ENCODE measurements at places on chromosomes 16 and 17.
A peak's percentile ranks its signal among the peaks of the same experiment; 100 is the strongest.

GRCh38 chr17:44602970-44603369 is 45.7 kb downstream of the FZD2 start:
- DNase-seq, result no peak

GRCh38 chr16:28196387-28196987 is 15.3 kb downstream of the XPO6 start:
- no peak for DNase-seq

- no peak for DNase-seq
Measured at GRCh38 chr16:54060599-54061421, 225.8 kb downstream of the IRX3 start.

DNA sequence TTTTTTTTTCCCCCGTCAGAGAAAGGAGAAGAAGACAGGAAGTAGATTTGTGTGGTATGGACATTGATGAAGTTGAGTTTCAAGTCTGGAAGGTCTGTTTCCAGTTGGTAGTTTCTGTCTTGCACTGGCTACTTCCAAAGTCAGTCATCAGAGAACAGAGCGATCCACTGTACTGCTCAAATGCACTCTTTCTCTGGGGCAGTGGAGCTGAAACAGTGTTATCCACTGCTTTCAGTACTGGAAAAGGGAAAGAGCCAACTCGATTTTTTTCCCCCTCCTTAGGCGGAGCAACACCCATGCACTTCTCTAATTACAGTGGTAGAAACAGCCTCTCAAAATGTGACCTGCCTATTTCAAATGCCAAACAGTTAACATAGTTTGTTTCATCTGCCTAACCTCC is 7.4 kb downstream of the PRKCA start:
- no peak for DNase-seq

GRCh38 chr17:56203430-56203829 is 50.2 kb downstream of the ANKFN1 start:
- no peak for DNase-seq

DNA sequence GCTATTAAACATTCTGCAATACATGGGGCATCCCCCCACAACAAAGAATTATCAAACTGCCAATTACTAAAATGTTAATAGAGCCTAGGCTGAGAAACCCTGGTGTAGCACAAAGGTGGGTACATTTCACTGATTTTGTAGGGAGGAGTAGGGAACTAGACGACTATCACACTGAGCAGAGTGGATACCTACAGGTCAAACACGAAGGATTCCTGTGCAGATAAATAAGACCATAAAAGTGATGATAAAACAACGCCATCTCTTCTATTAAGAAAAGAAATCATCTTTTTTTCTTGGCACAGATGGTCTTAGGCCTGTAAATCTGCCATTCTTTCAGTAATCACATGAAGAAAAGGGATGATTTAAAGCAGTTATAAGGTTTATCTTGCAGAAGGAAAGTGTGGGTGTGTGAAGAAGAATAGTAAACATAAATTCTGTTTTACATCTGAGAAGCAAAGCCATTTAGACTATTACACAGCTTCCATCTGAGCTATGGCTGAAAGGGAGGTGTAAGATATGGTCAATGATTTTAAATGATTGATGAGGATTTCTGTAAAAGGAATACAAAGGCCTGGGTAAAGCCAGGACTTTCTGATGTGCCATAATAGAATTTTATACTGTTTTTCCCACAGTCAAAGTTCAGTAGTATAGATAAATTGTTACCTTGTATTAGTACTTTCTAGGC is 429.4 kb upstream of the GOT2 start:
- DNase-seq, result no peak

- DNase-seq, result peak; percentile 36
Measured at GRCh38 chr17:32998111-32998886, 6.7 kb downstream of the SPACA3 start.

GRCh38 chr16:10663744-10664143 is 31.0 kb downstream of the TEKT5 start:
- no peak for DNase-seq

DNA sequence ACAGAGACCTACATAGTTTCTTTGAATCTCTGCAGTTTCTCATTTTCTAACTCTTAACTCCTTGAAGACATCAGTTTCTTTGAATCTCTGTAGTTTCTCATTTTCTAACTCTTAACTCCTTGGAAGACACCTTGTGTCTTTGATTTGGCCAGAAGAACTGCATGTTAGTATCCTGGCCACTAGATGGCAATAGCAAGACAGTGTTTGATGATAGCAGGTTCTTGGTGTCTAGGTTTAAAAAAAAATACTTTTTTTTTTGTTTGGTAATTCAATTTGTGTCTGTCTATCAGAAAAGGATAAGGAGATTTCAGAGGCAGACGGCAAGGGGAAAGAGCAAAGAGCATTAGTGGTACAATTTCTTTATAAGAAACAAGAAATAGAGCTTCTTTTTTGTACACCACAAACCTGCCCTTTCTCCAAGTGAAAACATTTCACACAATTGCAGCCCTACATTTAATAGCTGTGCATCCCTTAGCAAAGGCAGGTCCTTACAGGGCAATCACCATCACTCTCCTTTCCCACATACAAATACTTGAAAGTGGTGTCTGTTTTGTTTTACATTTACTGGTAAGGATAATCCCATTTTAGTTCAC is 1324.9 kb upstream of the CDH8 start:
- DNase-seq, result no peak

DNA sequence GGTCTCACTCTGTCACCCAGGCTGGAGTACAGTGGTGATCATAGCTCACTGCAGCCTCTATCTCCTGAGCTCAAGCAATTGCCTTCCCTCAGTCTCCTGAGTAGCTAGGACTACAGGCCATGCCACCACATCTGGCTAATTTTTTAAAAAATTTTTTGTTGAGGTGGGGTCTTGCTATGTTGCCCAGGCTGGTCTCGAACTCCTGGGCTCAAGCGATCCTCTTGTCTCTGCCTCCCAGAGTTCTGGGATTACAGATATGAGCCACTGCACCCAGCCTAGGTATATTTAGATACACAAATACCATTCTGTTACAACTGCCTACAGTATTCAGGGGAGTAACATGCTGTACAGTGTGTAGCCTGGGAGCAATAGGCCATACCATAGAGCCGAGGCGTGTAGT is 14.3 kb downstream of the POLR3E start:
- DNase-seq, result no peak

- DNase-seq, result no peak
Measured at GRCh38 chr16:11428623-11428953, 83.3 kb downstream of the RMI2 start.

DNA sequence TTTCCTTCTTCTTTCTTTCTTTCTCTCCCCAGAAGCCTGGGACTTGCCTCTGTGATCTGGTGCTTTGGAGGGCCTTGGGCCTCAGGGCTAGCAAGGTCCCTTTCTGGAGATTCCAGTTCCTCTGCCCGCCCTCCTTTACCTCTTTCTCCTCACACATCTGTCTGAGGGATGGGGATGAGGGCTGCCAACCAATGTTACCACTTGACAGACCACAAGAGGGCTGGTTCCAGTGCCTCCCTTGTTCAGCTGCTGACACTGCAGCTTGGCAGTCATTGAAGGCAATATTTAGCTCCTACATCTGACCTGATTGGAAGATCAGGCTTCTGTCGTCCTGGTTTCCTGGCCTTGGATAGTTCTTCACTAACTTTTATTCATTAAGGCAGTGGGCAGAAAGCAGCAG is 3.6 kb upstream of the ZNF652 start:
- no peak for DNase-seq

DNA sequence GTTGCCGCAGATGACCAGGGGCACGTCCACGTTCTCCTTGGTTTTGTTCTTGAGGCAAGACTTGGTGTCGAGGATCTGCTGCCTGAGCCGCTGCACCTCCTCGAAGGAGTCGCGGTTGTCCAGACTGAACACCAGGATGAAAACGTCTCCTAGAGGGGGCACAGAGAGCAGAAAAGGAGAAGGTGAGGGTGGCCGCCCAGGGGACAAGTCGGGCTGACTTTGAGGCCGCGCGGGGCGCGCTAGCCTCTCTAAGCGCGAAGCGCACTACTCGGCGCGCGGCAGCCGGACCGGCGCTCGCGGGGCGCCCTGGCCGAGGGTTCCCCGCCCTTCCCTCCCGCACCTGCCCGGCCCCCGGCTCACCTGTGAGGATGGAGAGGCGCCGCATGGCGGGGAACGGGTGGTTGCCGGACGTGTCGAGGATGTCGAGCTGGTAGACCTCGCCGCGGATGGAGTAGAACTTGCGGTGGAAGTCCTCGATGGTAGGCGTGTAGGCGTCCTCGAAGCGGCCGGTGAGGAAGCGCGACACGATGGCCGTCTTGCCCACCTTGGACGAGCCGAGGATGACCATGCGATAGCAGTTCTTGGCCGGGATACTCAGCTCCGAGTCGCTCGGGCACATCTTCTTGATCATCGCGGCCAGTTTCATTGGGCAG is 533 bp downstream of the RASD1 start:
- no peak for DNase-seq

DNA sequence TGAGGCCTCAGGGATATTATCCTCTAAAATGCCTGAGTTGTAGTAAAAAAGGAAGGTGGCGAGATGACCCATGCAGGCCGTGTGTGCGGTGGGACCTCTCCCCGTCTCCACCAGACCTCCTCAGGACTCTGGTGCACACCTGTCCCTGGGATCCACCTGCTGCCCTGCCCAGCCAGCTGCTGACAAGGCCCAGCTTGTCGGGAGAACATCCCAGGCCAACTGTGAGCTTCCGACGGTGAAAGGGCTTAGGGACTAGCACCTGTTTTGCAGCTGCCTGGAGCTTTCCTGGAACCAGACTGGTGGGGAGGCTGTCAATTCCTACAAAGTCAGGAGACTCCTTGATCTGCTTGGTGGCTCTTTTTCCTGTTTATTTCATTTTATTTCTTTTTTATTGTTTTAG is 11.6 kb downstream of the IL34 start:
- DNase-seq, result no peak

- DNase-seq, result no peak
Measured at GRCh38 chr17:6162892-6163291, 92.7 kb downstream of the WSCD1 start.

DNA sequence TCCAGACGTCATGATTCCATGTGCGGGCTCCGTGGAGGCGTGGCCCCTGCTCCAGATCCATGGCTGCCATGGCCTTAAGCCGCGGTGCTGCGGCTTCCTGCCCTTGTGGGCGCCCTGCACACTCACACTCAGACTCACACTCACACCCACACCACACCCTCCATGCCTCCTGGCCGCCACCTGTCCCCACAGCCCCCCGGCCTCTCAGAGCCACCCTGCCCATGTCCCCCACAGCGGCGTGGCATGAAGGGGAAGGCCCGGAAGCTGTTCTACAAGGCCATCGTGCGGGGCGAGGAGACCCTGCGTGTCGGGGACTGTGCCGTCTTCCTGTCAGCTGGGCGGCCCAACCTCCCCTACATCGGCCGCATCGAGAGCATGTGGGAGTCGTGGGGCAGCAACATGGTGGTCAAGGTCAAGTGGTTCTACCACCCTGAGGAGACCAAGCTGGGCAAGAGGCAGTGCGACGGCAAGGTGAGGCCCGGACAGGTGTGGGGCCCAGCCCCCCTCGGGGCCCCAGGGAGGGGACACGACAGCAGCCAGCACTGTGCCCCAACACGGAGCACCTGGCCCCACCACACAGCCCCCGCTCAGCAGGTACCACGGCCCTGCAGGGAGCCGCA is 50.0 kb downstream of the ACTG1 start:
- DNase-seq, result no peak

- no peak for DNase-seq
Measured at GRCh38 chr17:77419547-77420094, 278.9 kb downstream of the SEC14L1 start.

GRCh38 chr17:45220079-45220478 is 1.6 kb upstream of the FMNL1 start:
- DNase-seq, result no peak

- DNase-seq, result no peak
Measured at GRCh38 chr17:61532826-61533225, 58.2 kb downstream of the NACA2 start.

- no peak for DNase-seq
Measured at GRCh38 chr16:28139530-28139929, 72.2 kb downstream of the XPO6 start.

- no peak for DNase-seq
Measured at GRCh38 chr16:23020084-23020483, 129.2 kb downstream of the USP31 start.

- no peak for DNase-seq
Measured at GRCh38 chr17:78523934-78524655, 53.1 kb downstream of the DNAH17 start.

DNA sequence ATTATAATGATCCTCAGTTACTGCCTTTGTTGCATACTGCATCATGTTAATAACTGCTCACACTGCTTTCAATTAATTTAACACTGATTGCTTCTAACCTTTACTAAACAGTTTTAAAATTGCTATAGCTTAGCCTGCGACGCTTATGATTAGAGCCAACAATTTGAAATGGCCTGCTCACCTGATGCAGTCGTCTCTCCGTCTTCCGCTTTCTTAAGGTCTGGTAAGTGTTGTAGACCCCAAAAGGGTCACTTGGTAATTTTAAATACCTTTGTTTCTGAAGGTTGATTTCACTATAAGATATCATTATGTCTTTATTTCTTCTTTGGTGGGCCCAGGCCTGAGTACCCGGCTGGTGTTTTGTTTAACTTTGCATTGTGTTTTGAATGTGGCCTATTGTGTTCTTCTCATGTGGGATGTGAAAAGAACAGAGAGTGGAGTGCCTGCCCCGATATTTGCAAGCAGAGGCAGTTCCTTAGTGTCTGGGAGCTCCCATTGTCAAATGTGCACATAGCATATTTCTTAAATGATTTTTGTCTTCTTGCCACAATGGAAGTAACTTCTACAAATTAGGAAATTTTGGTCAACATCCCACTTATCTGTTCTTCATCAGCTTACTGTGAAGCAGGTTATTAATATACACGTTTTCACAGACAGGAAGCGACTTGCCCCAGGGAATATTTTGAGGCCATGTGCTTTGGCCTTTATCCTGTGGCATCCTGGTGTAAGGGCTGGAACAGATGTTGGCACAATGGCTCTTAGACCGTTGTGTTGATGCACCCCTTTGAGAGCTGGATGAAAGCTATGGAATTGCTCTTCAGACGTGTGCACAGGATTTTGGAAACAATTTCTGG is 2.9 kb downstream of the PHKB start:
- DNase-seq, result no peak

- no peak for DNase-seq
Measured at GRCh38 chr17:33905338-33905800, 349.7 kb upstream of the CCL2 start.

DNA sequence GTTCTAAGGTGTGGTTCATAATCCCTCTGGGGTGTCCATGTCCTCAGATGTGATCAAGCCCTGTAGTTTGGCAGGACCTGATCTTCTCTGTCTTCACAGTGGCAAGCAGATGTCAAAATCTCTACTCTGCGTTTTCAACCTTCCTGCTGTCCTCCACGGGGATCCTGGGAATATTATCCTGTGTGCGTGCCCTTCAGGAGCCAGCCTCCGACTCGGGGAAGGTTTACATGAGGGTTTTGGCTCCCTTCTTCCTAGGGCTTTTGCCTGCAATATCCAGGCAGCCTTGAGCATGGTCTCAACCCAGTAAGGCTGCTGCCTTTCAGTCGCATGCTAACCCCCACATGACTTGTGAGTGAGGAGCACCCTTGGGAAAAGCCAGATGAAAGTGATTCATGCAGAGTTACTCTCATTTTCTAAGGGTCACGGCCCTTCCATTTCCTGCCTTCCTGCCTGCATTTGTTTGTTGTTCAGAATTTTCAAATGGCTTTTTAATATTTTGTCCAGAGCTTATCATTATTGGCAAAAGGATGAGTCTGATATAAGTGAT is 202.2 kb upstream of the CHMP6 start:
- no peak for DNase-seq

- peak; percentile 41 for DNase-seq
Measured at GRCh38 chr16:106623-107324, 28.7 kb downstream of the MPG start.

GRCh38 chr17:69814031-69814430 is 261.0 kb upstream of the KCNJ16 start:
- no peak for DNase-seq
